ENCODE measurements at places on chromosomes 16 and 17.

- DNase-seq: no peak
Observed at GRCh38 chr16:84458606-84459532, 45.6 kb downstream of the MEAK7 start.

- no peak for DNase-seq
Observed at GRCh38 chr17:43671031-43671692, 9.4 kb upstream of the MEOX1 start.

DNA sequence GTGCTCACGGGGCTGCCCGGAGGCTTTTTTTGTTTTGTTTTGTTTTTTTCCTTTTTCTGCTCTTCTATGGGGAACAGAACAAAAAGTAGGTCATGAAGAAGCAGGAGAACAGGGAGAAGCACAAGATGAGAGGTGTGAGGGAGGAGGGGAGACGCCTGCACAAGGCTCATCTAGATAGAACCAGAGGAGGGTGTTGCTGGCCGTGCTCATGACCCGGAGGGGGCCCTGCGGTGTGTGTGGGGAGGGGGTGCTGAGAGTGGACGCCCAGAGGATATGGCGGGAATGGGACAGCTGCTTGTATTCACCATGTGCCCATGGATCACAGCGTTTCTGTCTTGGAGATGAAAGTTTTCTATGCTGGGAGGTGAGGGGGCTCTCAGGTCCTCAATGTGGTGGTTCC is 183.7 kb downstream of the FOXL1 start:
- no peak for DNase-seq

GRCh38 chr17:60846175-60846574 is 168.5 kb downstream of the BCAS3 start:
- DNase-seq: no peak

GRCh38 chr16:50354629-50355456 is 13.9 kb downstream of the BRD7 start:
- DNase-seq: no peak

GRCh38 chr17:83204230-83204725 is 124.9 kb downstream of the METRNL start:
- DNase-seq: peak; percentile 14

- DNase-seq: peak; percentile 43
Observed at GRCh38 chr16:71537643-71538042, 11.4 kb downstream of the CHST4 start.

- DNase-seq: peak; percentile 29
Observed at GRCh38 chr17:67718325-67718941, 697 bp downstream of the NOL11 start.

DNA sequence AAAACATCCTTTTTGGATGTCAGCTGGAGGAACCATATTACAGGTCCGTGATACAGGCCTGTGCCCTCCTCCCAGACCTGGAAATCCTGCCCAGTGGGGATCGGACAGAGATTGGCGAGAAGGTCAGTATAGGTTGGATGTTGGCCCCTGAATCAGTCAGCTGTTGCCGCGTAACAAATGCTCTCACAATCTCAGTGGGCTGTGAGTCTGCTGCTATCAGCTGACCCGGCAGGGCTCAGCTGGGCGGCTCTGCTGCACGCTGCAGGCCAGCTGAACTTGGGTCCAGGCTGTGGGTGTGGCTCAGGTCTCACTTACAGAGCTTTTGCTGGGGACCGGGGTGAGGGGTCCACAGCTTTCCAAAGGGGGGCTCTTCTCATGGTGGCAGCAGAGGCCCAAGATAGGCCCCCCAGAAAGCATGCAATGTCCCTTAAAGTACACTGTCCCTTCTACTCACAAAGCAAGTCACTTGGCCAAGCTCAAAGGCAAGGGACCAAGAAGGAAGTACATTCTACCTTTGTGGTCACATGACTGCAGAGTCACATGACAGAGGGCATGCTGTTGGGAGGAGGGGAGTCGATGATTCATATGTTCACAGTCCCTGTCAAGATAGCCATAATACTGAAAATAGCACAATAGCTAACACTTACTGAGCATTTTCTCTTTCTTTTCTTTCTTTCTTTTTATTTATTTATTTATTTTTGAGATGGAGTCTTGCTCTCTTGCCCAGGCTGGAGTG is 134.2 kb downstream of the ABCC1 start:
- DNase-seq: no peak

GRCh38 chr16:58019866-58020538 is 5.6 kb upstream of the MMP15 start:
- no peak for DNase-seq

GRCh38 chr16:50229149-50229726 is 37.1 kb upstream of the ADCY7 start:
- no peak for DNase-seq

DNA sequence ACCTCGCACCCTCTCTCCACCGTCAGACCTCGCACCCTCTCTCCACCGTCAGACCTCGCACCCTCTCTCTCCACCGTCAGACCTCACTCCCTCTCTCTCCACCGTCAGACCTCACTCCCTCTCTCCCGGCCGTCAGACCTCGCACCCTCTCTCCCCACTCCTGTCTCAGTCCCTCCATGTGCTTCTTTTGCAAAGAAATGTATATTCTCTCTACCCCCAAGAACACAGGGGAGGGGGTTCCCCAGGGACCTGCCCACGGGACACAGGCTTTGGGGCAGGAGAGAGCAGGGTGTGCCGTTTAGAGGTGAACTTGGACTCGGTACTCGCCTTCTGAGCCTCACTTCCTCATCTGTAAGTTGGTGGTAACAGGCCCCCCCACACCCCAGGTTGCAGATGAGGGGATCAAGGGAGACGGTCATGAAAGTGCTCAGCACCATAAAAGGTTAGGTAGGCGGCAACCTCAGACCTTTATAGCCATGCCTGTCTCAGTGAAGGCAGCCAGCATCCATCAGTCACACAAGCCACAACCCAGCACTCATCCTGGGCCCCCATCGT is 63.7 kb downstream of the RPH3AL start:
- DNase-seq: peak; percentile 2

GRCh38 chr17:20825539-20825938 is 217.3 kb downstream of the USP22 start:
- no peak for DNase-seq

DNA sequence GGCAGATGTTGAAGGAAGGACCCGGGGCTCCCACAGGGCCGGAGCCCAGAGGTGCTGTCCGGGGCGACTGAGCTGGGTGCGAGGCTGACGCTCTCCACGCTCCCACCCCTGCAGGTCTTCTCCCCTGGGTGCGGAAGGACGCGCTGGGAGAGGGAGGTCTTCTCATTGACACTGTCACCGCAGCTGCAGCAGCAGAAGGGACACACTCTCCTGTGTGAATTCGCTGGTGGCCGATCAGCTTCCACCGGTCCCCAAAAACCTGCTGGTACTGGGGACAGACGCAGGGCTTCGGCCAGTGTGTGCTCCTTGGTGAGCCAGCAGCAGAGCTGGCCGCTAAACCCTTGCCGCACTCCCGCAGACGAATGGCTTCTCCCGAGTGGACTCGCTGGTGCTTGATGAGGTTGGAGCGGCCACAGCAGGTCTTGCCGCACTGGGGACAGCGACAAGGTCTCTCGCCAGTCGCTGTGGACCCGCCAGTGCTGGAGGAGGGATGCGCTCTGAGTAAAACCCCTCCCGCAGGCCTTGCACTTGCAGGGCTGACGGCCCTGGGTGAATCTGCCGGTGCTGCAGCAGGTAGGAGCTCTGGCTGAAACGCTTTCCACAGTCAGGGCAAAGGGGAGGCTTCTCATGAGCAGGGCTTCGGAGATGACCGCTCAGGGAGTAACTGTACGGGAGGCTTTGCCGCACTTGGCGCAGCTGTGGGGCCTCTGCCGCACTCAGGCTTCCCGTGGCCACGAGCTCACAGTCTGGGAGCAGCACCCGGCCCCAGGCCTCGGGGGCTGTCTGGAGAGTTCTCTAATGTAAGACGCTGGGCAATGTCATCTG is 6.2 kb downstream of the ZNF843 start:
- no peak for DNase-seq

DNA sequence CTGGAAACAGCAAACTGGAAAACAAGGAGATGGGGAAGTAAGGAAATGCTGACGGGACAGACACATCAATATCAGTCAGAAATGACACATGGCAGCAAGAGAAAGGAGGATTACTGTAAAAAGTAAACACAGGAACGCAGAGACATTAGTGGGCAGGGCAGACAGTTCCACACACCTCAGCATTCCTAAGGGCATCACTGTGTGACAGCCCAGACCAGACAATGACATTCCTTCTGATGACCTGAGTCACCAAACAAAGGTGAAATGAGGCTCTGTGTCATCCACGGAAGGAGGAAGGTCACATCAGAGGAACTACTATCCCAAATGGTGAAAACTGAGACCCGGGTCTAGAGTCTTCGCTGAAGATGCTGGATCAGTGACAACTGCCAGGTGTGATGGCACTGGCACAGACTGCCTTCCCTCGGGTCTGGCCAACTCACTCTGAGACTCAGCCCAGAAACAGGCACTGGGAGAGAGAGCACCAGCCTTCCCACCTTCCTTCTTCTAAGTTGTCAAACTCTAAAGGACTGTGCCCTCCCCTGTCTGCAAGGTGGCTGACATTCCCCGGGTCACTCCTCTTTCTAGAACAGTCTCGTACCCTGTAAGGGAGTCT is 36.7 kb downstream of the TK2 start:
- DNase-seq: no peak

DNA sequence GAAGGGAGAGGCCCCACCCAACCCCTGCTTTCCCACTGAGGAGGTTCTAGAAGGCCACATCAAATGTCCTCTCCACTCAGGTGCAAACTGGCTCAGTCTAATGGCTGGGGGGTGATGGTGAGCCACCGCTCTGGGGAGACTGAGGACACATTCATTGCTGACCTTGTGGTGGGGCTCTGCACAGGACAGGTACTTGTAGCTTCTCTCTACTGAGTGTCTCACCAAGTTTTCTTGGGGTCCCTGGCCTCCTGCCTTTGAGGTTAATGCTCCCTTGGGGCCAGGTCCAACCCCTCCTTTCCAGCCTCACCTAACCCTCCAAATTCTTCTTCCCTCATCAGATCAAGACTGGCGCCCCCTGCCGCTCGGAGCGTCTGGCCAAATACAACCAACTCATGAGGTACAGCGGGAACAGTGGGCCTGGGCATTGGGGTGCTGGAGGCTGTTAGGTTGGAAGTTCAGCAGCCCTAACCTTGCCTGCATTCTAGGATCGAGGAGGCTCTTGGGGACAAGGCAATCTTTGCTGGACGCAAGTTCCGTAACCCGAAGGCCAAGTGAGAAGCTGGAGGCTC is 5.7 kb downstream of the ENO3 start:
- DNase-seq: no peak

DNA sequence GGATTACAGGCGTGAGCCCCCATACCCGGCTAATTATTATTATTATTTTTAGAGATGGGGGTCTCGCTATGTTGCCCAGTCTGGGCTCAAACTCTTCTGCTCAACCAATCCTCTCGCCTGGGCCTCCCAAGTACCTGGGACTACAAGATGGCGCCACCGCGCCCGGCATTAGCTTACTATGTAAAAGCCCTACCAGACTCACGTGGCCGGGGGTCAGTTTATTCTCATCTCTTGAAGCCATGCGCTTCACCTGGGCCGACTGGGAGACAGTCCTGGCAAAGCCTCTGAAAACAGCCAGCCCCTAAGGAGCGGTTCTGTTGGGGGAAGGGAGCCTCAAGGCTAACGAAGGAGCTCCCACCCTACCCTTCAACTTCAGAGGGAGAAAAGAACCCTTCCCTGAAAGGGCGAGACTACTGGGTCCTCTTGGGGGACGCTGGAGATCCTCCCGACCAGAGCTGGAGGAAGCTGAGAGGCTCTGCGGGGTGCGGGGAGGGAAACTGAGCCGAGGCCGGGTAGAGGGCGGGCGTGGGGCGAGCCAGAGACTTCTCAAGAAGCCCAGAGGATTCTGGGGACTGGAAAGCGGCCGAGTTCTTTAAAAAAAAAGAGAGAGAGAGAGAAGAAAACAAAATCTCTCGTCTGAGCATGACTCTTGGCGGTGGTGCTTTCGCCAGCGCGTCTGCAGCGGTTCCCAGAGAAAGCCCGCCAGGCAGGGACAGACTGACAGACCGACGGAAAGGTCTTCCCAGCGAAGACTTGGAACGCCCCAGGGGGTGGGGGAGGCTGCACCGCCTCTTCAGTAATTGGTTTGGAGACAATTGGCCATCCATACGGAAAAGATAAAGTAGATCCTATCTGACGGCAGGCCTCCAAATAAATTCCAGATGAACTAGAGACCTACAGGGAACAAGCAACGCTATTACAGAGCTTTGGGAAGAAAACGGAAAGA is 5.6 kb upstream of the TUBG2 start:
- DNase-seq: peak; percentile 65

GRCh38 chr16:50593410-50594150 is 45.4 kb downstream of the NKD1 start:
- DNase-seq: no peak

- DNase-seq: no peak
Observed at GRCh38 chr17:6084311-6085161, 14.4 kb downstream of the WSCD1 start.
